ENCODE measurements at places on chromosomes 5 and 9.

DNA sequence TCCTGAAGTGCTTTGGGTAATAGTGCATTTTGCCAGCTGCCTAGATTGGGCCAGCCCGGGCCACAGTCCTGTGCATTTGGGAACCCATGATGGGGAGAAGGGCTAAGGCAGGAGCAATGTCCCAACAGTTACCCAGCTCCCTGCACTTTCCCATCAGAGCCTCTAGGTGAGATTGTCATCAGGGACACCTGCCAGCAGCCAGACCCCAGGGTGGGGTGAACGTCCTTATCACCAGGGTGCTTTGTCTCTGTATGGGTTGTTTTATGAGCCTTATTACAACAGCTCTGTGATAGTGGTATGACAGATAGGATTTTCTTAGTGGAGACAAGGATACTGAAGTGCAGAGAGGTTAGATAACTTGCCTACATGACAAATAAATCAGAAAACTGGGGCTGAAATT, 365.7 kb downstream of the OSTF1 start:
- DNase-seq, result no peak

DNA sequence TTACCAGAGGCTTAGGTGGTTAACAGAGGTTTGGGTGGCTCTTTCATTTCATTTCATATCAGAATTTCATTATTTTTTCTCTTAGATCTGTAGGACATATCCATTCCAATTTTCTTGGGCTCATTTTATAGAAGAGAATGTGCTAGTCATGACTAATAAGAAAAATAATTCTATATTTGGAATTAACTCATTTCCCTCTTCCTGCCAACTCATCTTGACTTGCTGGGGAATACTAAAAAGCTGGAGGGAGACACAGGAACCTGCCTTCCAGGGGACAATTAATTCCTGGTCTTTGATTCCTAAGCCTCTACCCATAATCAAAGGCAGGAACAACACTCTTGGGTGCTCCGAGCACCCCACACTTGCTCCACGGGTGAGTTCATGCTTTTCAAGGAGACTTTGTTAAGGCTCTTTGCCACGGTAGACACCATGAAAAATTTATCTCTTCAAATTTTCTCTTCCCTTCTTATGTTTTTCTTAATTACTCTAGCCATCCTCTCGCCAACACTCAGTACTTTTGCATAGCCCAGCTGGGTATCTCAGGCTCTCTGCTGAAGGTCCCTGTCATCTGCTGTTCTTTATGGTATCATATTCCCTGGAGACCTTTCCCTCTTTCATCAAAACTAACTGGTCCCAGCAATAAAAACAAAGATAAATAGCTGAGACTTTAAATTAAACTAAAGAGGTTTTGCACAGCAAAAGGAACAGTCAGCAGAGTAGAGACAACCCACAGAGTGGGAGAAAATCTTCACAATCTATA, 273.9 kb downstream of the NPR3 start:
- no peak for DNase-seq

- no peak for DNase-seq
These were observed 23.4 kb downstream of the RANBP17 start for GRCh38 chr5:170885256-170885655.

DNA sequence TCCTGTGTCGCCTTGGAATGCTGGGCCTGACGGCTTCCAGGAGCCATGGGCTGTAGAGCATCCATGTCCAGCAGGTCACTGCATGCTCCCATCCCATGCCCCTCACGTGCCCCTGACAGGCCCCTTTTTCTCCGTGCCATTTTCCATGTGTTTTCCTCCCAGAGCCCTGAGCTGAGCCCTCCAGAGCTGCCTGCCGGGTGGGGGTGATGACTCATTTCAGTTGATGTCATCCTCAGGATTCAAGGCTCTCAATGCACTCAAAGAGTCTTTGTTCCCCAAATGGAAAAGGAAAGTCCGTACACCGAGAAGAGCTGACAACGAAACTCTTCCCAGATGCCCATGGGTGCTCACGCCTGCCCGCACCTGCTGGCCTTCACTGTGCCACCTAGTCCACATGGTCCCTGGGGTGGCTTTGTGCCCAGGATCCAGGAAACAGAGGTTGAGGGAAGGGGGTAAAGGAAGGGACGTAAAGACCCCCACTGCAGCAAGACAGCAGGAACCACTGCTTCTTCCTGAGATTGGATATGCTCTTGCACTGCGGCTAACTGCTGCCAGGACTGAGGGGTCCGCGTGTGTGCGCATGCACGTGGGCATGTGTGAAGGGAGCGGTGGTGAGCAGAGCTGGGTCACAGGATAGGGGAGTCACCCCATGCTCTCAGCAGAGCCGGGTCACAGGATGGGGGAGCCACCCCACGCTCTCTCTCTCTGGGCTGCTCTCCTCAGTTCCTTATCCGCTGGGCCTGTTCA, 27.6 kb downstream of the COL15A1 start:
- no peak for DNase-seq

- no peak for DNase-seq
These were observed 339.3 kb downstream of the SLIT3 start for GRCh38 chr5:168961681-168962080.

DNA sequence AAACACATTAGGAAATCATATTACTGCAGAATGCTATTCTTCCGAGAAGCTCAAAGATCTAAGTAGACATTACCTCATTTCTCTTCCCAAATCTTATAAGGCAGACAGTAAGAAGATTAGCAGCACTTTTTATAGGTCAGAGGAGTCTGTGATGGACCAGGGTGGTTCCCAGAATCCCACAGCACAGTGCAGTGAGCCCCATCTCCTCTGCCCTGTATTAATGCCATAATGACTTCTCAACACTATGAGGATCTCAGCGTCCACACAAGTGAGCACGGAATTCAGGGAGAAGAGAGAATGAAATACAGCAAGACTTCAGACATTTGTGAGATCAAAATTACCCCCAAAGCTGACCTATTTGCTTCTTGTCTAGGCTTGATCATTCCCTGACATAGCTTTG, 49.9 kb downstream of the PRUNE2 start:
- no peak for DNase-seq

GRCh38 chr9:114771889-114772288, 34.0 kb downstream of the TNFSF15 start:
- no peak for DNase-seq

DNA sequence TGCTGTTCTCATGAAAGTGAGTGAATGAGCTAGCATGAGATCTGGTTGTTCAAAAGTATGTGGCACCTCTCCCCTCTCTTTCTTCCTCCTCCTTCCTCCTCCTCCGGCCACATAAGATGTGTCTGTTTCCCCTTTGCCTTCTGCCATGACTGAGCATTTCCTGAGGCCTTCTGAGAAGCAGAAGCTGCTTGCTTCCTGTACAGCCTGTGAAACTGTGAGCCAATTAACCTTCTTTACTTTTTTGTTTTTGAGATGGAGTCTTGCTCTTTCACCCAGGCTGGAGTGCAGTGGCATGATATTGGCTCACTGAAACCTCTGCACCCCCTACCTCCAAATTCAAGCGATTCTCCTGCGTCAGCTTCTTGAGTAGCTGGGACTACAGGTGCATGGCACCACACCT, 6.1 kb downstream of the S100Z start:
- DNase-seq, result peak; percentile 77

GRCh38 chr9:126411225-126411947, 84.8 kb downstream of the MVB12B start:
- DNase-seq, result no peak

DNA sequence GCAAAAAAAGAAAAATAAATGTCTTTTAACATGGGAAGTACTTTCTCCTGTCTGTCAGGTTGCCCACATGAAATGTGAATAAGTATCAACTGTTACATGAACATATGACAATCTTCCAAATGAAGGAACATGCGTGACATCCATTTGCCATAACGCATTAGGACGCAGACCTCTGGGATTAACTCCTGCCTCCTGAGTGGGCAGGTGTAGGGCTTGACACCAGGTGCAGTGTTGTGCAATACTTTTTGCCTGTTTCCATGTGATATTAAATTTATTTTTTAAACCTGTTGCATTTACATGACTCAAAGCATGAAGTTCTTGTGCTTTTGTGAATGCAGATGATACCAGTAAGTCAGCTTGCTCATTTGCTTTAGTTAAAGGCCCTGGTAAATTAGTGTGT, 8.7 kb upstream of the TMEM141 start:
- no peak for DNase-seq

- DNase-seq, result no peak
These were observed 11.5 kb upstream of the FAF2 start for GRCh38 chr5:176436656-176437055.
